ENCODE measurements at places on chromosomes 7 and 10. TPM values are rescaled to one million over a fixed set of nuclear protein-coding genes. Genes with fewer than 3 reads are reported as not detected.

SFXN4 gene
- total RNA-seq: 14.4 TPM

UBTD1 gene
- 84.6 TPM for total RNA-seq

STEAP1 gene
- 39.6 TPM for total RNA-seq

WDFY4 gene
- total RNA-seq: 1.3 TPM

LIPA gene
- total RNA-seq: 23.8 TPM

UNCX gene
- not detected for total RNA-seq

SLC13A4 gene
- total RNA-seq: not detected

UFSP1 gene
- total RNA-seq: 2.5 TPM

CALCR gene
- total RNA-seq: not detected

MUC12 gene
- not detected for total RNA-seq

STOX1 gene
- total RNA-seq: under 0.01 TPM

CLEC5A gene
- total RNA-seq: not detected

CYP26C1 gene
- total RNA-seq: 2.5 TPM

SLC16A9 gene
- 0.67 TPM for total RNA-seq

HOXA2 gene
- 1.1 TPM for total RNA-seq

PPRC1 gene
- total RNA-seq: 29.7 TPM

NOS3 gene
- 67.6 TPM for total RNA-seq

OR2A5 gene
- total RNA-seq: not detected

GIMAP7 gene
- total RNA-seq: 31.6 TPM

TLX1 gene
- not detected for total RNA-seq

CRHR2 gene
- total RNA-seq: not detected

EMX2 gene
- not detected for total RNA-seq

OR13A1 gene
- total RNA-seq: not detected

CYCS gene
- 49.6 TPM for total RNA-seq

GRM3 gene
- not detected for total RNA-seq

FRG2B gene
- total RNA-seq: not detected

POLR2J2 gene
- 5.3 TPM for total RNA-seq

ANKRD7 gene
- 0.33 TPM for total RNA-seq

ACTL6B gene
- not detected for total RNA-seq

SYNPO2L gene
- not detected for total RNA-seq

EBF3 gene
- total RNA-seq: 22.2 TPM

PRSS37 gene
- not detected for total RNA-seq

SOSTDC1 gene
- not detected for total RNA-seq

WIPF3 gene
- not detected for total RNA-seq

LRRN3 gene
- not detected for total RNA-seq

NUDT13 gene
- total RNA-seq: 1.3 TPM

MMD2 gene
- total RNA-seq: not detected

SUGCT gene
- total RNA-seq: 1.4 TPM

ASB4 gene
- total RNA-seq: not detected

PHYH gene
- total RNA-seq: 5.6 TPM

ERVW-1 gene
- total RNA-seq: not detected

TAS2R41 gene
- total RNA-seq: not detected

MYPN gene
- total RNA-seq: under 0.01 TPM

GIMAP2 gene
- total RNA-seq: 39.2 TPM

FBXO24 gene
- 0.19 TPM for total RNA-seq
